ENCODE measurements at places on chromosomes 16 and 17.

- no peak for DNase-seq
These were observed 2.5 kb downstream of the CD300C start for GRCh38 chr17:74543406-74543805.

DNA sequence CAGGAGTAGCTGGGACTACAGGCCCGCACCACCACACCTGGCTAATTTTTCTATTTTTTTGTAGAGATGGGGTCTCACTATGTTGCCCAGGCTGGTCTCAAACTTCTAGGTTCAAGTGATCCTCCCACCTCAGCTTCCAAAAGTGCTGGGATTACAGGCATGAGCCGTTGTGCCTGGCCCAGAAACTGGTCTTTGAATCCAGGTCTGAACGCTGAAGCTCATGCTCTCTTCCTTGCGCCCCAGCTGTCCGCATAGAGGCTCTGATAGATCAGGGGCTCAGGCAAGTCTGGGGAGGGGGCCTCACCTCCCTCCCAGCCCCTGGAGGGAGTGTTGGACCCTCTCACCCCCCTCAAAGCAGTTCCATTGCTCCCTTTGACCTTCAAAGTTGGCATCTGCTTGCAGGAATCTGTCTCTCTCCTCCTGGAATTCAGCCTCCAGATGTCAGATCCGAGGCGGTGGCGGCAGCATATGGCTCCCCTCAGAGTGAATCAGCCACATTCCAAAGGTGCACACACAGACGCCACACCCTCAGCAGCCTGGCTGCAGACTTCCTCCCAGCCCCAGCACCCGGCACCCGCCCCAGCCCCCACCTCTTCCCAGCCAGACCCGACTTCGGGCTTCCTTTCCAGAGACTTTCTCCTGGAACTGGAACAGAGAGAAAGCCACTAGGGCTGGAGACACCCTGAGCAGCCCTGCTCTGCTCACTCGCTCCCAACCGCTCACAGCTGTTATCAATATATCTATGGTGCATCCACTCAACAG lies 16.9 kb upstream of the GLIS2 start:
- DNase-seq = peak; percentile 96

DNA sequence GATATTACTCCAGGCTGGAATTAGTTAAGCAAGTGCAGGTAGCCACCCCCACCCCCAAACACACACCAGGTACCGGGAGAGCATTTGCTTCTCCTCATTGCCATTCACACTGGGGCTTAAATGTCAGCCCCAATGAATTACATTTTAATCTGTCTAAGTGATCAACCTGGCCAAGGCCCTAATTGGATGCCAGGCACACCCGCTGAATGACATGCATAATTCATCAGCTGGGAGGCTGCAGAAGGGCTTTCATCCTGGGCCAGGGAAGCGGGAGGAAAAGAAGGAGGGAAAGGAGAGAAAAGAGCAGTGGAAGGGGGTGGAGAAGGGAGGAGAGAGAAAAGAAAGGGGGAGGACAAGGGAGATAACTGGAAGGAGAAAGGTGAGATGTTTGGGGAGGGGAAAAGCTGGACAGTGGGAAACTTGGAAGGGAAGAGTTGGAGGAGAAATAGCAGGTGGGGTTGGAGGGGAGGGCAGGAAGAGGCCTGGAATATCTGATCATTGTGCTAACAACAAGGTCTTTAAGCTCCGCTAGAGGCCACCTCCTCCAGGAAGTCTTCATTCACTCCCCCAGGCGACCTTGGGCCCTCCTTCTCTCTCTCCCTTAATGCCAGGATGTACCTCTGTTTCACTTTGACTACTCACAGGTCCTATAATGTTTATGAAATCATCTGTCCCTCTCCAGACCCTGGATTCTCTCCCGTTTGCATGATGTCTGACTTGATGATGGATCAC lies 40.1 kb upstream of the CES5A start:
- no peak for DNase-seq

- DNase-seq = no peak
These were observed 216.3 kb downstream of the PRKCA start for GRCh38 chr17:66518677-66519076.

- DNase-seq = peak; percentile 51
These were observed 36.9 kb downstream of the ZNF207 start for GRCh38 chr17:32386844-32387243.

DNA sequence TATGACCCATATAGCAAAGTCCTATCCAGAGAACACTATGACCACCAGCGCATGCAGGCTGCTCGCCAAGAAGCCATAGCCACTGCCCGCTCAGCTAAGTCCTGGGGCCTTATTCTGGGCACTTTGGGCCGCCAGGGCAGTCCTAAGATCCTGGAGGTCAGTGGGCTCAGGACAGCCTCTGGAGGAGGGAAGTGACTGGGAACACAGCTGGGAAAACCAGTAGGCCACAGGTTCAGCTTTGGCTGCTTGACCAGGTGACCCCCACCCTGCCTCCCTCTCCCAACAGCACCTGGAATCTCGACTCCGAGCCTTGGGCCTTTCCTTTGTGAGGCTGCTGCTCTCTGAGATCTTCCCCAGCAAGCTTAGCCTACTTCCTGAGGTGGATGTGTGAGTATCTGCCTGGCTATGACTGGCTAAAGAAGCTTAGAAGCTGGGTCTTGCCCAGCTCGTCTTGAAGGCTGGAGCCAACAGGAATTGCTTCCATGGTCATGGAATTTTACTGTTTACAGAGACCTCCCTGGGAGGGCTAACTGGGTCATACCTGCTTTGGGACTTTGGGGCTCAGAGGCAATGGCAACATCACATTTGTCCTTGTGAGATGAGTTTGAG lies 1.5 kb upstream of the OVCA2 start:
- DNase-seq = no peak

GRCh38 chr16:49550140-49550539 lies 176.5 kb downstream of the C16orf78 start:
- no peak for DNase-seq

DNA sequence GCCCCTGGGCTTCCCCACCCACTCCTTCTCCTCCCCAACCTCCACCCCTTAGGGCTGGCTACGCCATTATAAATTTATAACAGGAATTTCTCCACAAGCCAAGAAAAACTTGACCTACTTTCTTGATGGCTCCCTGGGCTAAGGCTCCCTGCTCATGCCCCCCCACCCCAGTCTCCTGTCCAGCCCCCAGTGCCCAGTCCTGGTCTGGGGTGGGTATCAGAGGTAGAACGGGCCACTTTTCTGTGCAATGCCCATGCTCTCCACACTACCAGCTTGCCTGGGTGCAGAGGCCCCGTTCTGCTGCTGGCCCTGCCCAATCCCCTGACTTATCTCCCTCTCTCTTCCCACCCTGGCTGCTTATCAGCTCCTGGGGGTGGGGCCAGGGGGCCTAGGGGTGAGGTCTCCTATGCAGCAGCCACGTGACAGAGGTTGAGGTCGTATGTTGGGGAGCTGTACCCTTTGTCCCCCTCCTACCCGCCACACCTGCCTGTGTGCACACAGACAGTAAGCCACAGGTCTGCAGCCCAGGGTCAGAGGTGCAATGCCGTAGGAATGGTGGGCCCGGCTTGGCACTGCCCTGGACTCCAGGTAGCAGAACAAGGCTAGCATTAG lies 10.1 kb downstream of the THRA start:
- no peak for DNase-seq

GRCh38 chr16:28309811-28310311 lies 17.5 kb downstream of the SBK1 start:
- no peak for DNase-seq

GRCh38 chr17:49920030-49920769 lies 48.8 kb upstream of the DLX4 start:
- DNase-seq = no peak

DNA sequence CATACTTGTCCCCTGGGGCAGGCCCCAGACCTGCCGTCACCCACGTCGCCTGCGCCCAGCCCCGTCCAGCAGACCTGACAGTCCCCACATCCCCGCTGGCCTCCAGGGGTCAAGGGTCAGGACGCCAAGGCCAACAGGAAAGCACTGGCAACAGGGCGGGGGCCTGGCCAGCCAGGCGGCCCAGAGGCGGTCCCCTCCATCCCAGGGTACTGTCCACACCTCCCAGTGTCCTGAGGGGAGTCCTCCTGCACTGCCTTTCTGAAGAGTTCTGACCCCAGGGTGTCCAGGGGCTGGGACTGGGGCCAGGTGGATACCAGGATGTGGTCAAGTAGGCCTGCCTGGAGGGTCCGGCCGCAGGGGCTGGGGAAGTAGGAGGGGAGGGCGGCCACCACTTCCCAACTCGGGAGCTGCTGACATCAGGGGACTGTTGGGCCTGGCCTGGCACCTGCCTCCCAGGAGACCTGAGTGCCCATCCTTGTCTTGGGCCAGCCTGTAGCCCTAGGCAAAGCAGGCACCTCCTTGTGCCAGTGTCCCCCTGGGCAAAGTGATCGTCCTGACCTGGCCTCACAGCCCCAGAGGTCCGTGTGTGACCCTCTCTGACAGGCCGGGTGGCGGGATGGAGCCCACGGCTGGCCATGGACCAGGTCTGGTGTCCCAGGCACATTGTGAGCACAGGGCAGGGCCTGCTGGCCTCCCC lies 6.7 kb upstream of the AXIN1 start:
- DNase-seq = no peak

DNA sequence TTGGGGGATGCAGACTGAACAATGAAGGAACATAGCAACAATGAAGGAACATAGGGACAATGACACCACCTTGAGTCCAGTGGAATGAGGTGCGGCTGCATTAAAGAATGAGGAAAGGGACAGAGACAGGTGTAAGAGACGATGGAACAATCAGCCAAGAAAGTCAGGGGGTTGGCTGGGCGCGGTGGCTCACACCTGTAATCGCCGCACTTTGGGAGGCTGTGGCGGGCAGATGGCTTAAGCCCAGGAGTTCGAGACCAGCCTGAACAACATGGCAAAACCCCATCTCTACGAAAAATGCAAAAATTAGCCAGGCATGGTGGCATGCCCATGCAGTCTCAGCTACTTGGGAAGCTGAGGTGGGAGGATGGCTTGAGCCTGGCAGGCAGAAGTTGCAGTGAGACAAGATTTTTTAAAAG lies 13.6 kb upstream of the CBFB start:
- no peak for DNase-seq

DNA sequence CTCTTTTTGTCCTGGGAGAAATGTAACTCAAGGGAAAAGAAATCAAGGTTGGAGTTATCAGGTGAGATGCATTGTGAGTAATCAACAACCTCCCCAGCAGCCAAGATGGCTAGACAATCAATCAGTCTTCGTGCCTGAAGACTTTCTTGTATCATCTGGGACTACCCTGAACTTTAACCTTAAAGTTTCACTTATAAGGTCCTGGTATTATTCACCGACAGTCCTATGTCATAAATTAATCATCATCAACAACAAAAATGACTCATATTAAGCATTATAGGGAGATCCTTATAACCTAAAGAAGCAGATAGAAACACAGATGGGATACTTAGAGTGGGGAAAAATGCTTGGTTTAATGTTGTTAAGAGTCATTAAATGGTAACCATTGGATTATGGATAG lies 7.7 kb upstream of the TEKT3 start:
- DNase-seq = peak; percentile 20

DNA sequence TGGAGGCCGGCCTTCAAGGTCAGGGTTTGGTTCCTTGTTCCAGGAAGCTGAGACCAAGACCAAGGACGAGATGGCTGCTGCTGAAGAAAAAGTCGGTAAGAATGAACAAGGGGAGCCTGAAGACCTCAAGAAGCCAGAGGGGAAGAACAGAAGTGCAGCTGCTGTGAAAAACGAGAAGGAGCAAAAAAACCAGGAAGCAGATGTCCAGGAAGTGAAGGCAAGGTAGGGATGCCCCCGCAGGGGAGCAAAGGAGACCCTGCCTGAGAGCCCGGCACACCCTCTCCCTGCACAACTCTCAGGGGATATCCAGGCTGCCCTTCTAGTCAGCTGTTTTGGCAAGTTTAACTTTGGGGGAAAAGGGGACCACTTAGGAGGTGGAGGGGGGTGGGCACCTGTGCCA lies 29.0 kb downstream of the RNF213 start:
- DNase-seq = no peak

Measured in RWPE1 (cell line).